ENCODE measurements at places on chromosomes 1 and 21. TPM values are rescaled to one million over a fixed set of nuclear protein-coding genes. Genes with fewer than 3 reads are reported as not detected.
A peak's percentile ranks its signal among the peaks of the same experiment; 100 is the strongest.

DNA sequence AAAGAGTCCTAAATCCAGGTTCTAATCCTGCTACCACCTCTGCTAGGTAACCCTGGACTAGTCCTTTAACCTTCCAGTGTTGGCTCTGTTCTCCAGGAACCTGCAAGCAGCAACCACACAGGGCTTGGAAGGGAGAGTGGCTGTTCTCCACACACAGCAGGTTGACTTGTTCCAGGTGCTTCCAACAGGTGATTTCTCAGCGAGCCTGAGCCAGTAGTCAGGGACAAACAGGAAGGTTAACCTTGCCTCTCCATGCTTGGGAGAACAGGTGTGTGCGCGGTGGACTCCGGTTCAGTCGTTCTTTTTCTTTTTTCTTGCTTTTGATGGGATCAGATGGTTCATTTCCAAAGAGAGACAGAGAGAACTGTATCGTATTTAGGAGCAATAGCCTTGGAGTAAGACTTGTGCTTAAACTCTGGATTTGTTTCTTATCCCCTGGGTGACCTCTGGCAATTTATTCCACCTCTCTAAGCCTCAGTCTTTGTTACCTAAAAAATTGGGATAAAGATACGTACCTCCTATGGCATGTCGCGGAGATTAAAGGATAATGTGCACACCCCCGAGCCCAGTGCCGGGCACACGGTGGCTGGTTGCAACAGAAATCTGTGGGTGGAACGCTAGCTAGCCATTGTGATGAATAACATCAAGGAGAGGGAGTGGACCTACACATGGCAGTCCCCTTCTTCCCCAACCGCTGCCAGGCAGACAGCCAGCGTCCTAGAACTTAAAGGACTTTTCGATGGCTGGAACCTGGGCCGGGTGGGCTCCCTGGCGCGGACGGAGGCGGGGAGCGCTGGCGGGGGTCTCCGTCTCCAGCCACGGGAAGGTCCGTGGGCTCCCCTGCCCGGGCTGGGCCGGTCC lies 583 bp upstream of the CACHD1 start:
- peak; percentile 15 for DNase-seq

DNA sequence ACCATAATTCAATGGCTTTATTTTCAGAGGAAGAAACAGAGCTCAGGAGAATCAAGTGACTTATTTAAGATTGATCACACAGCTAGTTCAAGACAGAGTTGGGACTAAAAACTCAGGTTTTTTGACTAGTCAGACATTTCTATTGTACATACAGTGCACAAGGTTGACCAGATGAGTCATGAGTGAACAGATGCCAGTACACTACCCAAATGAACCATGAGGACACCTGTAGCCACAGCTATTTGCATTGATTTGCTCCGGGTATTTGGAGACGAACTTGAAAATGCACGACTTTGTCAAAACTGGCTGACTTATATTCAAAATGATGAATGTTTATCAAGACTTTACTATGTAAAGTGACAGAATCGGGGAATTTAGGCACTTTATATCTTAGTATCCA lies 161.7 kb upstream of the ST6GALNAC5 start:
- DNase-seq, result no peak

- DNase-seq, result peak; percentile 20
These were observed 18.9 kb downstream of the PGLYRP3 start for GRCh38 chr1:153293851-153294250.

Gene DIRAS3
- 0.16 TPM for total RNA-seq

- no peak for DNase-seq
These were observed 6.1 kb upstream of the MASP2 start for GRCh38 chr1:11052839-11053757.

GRCh38 chr1:181296180-181296579 lies 187.1 kb upstream of the CACNA1E start:
- no peak for DNase-seq

- DNase-seq, result peak; percentile 35
These were observed 85.8 kb downstream of the UBR4 start for GRCh38 chr1:19124273-19124672.

Gene RCSD1
- 62.0 TPM for total RNA-seq

GRCh38 chr1:55252942-55253589 lies 37.9 kb upstream of the USP24 start:
- DNase-seq, result no peak

DNA sequence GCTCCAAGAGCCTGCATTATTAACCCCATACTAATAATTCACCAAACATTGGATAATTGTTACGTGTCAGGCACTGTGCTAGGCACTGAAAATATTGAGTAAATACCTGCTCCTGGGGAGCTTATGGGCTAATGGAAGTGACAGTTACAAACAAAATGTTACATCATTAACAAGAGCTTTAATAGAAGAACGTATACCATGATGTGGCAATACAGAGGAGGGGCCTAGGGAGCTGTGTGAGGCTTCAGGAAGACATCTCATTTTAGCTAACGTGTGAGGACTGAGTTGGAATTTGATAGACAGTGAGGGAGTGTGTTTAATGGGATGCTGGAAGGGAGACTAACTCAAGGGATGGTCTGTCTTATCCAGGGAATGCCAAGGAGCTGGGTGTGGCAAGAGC lies 16.5 kb upstream of the TSPAN2 start:
- no peak for DNase-seq

Gene C1orf116
- not detected for total RNA-seq

- no peak for DNase-seq
These were observed 86.0 kb downstream of the HHIPL2 start for GRCh38 chr1:222461941-222462340.

DNA sequence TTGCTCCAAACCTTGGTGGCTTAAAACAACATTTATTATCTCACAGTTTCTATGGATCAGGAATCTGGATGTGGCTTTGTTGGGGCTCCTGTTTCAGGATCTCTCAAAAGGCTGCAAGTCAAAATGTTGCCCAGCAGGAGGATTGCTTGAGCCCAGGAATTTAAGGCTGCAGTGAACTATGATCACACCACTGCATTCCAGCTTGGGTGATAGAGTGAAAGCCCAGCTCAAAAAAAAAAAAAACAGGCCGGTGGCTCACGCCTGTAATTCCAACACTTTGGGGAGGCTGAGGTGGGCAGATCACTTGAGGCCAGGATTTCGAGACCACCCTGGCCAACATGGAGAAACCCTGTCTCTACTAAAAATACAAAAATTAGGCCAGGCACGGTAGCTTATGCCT lies 30.0 kb downstream of the BCAS2 start:
- DNase-seq, result no peak

GRCh38 chr1:30991862-30992606 lies 73.5 kb downstream of the PUM1 start:
- DNase-seq, result no peak

DNA sequence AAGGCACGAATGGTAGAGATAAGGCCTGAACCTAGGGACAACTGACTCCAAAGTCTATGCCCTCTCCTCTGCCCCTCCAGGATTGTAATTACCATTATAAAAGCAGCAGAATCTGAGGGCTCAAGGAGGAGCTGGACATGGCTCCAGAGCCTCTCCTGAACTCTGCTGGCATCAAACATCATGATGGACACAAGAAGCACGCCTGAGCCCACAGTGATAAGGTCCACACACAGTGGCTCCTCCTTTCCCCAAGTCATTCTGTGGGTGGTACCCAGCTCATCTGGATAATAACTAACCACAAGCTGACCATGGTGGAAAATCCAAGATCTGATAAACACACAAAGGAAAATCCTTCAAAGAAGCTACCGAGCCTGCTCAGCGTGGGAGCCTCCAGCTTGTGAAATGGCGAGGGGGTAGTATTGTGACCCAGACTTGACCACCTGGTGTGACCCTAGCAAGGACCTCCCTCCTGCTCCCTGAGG lies 85.2 kb downstream of the HIVEP3 start:
- DNase-seq, result no peak

GRCh38 chr1:28161751-28162150 lies 14.7 kb downstream of the PTAFR start:
- no peak for DNase-seq

GRCh38 chr1:55071477-55071876 lies 32.1 kb downstream of the PCSK9 start:
- peak; percentile 28 for DNase-seq

DNA sequence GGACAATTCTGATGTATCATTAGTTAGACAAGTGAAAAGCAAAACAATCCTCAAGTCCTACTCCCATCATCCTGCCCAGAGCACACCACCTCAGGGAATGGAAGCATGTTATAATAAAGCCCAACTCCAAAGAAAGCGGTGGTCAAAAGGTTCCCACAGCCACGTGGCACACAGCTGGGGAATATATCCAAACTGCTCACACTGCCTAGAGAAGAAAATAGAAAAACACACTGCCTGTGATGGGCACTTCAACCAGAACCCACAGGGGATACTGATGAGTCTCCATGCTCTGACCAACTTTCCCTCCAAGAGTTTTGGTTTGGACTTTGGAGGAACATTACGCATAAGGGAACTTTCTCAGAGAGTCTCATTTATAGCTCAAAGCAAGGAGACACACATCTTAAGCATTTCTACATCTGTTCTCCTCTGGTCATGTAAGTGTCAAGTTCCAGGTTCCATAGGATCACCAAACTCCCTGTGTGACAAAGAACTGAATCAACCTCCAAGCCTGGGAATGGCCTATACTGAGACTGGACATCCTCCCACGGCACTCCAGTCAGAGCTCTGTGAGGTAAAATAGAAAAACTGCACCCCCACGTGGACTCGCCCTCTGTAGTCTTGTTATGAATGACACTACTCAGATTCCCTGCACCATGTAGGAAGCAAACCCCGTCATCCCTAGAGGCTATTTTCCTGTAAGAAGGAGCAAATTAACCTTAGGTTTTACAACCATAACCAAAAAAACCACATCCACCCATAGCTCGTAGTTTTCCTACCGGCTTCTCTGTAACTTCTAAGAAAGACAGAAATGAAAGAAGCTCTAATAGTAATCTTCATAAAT lies 12.2 kb downstream of the DSTYK start:
- peak; percentile 67 for DNase-seq

Gene INSRR
- 0.14 TPM for total RNA-seq

DNA sequence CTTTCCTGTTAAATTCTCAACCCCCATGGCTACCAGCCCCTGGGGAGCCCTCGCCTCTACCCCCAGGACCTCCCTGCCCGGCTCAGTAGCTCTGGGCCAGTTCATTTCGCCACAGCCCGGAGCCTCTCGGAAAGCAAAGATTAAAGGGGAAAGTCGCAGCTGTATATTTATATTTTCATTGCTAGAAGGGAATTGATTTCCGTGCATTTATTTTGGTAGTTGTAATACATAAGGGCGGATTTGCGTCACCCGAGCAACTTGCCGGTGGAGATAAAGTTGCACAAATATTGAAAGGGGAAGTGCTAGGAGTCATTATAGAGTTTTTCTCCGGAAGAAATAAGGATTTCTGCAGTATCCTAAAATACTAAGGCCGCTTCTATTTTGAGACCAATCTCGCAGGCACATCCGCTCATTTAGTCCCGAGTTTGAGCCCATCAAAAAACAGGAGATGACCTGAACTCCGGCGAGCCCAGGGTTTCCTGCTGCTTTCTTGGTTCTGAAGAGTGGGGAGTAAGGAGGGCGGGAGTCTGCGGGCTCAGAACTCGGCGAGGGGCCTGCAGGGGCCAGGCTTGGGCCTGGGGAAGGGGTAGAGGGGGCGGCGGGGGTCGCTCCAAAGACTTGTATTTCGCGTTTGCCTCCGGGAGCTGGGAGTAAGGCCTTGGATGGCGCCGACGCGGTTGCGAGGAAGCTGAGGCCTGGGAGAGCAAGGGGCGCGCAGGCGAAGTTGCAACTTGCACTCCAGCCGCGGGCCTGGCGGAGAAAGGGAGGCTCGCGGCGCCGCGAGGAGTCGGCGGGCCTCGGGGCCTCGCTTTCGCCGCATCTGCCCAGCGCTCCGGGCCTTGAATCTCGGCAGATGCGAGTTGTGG lies 2.5 kb upstream of the HLX start:
- no peak for DNase-seq

Gene FBLIM1
- total RNA-seq, result 0.09 TPM

DNA sequence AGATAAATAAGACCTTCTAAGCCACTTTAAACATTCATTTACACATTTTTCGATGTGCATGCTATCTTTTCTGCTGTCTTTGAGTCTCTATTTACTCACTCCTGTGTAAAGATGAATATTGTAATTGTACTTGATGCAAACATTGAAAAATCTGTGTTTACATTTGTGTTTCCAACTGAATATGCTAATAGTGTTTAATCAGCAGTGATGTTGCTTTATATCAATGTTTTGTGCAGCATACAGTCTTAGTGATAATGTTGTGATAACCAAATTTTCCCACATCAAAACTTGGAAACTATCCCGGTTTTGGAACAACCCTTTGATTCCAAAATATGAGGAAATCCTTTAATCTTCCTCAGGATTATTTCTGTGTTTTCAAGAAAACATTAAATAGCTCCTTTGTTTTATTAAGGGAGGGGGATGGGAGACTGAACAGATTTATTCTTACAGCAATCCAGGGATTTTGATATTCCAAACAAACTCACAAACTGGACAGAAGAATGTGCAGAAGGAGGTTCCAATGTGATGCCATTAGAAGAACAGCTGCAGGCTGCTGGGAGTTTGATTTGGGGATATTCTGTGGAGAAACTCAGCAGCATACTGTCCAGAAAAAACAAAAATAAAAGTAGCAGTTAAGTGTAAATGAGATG lies 248.0 kb downstream of the S1PR1 start:
- DNase-seq, result no peak

DNA sequence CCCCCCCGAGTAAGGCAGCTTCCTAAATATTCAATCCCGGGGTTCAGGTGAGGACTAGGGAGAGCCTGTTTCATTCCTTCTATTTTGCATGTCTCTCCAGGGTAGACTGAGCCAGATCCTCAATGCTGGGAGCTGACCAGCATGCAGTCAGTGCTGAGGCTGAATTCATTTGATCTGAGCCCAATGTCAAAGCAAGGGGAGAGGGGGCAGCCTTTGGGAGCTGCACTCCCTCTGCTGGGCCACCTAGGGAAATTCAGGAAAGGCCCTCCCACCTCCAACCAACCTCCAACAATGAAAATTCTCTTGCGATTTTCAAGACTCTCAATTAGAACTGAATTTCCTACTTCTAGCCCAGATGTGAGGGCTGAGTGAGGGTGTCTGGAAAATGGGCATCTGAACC lies 371.2 kb downstream of the NPHP4 start:
- DNase-seq, result no peak

- no peak for DNase-seq
These were observed 132.2 kb downstream of the TIAM1 start for GRCh38 chr21:31211836-31212235.

- DNase-seq, result no peak
These were observed 9.8 kb upstream of the FCGR2A start for GRCh38 chr1:161495490-161495889.

DNA sequence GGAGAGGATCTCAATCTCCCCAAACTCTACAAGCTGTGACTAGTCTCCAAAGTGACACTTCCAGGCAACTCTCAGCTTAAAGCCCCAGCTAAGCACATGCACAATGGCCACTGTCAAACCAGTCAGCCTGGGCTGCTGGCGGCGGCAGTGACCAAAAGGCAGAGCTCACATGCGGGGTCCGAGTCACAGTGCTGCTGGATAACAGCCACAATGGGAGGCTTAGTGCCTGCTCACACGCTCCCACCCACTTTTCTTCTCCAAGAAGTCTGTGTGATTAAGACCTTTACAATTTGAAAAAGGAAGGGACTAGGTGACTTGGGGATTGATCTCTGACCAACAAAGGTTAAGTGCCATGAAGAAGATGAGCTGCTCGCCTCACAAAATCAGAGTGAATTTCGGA lies 16.8 kb downstream of the RIPK4 start:
- no peak for DNase-seq

Gene HTR1D
- total RNA-seq, result not detected

Gene KCNK2
- not detected for total RNA-seq

Gene OR1C1
- not detected for total RNA-seq

Gene LCE1C
- not detected for total RNA-seq

Gene CD34
- total RNA-seq, result 0.04 TPM

All from activated CD4-positive, alpha-beta T cell treated with anti-CD3 and anti-CD28 coated beads for 36 hours (primary cell).